ENCODE measurements at places on chromosomes 5 and 9. TPM values are rescaled to one million over a fixed set of nuclear protein-coding genes. Genes with fewer than 3 reads are reported as not detected.

DND1 gene
- total RNA-seq: 0.44 TPM

DCP2 gene
- 19.0 TPM for total RNA-seq

EIF4E1B gene
- total RNA-seq: not detected

ORM2 gene
- 0.36 TPM for total RNA-seq

ZNF658 gene
- total RNA-seq: 4.7 TPM

TNFSF15 gene
- total RNA-seq: 1.7 TPM

ADAMTS12 gene
- total RNA-seq: 0.52 TPM

CARTPT gene
- not detected for total RNA-seq

SUSD3 gene
- 0.96 TPM for total RNA-seq

FBP2 gene
- not detected for total RNA-seq

MTREX gene
- total RNA-seq: 42.2 TPM

PTPN3 gene
- total RNA-seq: 11.0 TPM

TLX3 gene
- not detected for total RNA-seq

BNC2 gene
- 3.7 TPM for total RNA-seq

SLC24A2 gene
- 0.04 TPM for total RNA-seq

RGS7BP gene
- total RNA-seq: 0.12 TPM

MAMDC2 gene
- total RNA-seq: 1.3 TPM

CEP72 gene
- 8.2 TPM for total RNA-seq

ARSK gene
- 2.2 TPM for total RNA-seq

ST6GALNAC6 gene
- total RNA-seq: 13.0 TPM

ANKRA2 gene
- 12.9 TPM for total RNA-seq

MARVELD2 gene
- 25.7 TPM for total RNA-seq

CNTRL gene
- 7.2 TPM for total RNA-seq

IL5 gene
- total RNA-seq: not detected

SLCO4C1 gene
- total RNA-seq: not detected

KCNV2 gene
- total RNA-seq: not detected

ROPN1L gene
- total RNA-seq: not detected

TMEM252 gene
- not detected for total RNA-seq

CTSV gene
- total RNA-seq: 5.7 TPM

PCDHA11 gene
- total RNA-seq: not detected

F2RL1 gene
- total RNA-seq: 12.0 TPM

SLC46A2 gene
- total RNA-seq: 0.44 TPM

DIMT1 gene
- total RNA-seq: 21.5 TPM

ANGPTL2 gene
- 2.1 TPM for total RNA-seq

CD180 gene
- 0.24 TPM for total RNA-seq

SLC6A18 gene
- not detected for total RNA-seq

OTULINL gene
- 0.88 TPM for total RNA-seq
